ENCODE measurements at places on chromosomes 2 and 18.

- DNase-seq, result no peak
Measured at GRCh38 chr2:172735582-172736423, at the start of gene RAPGEF4. Gene RAPGEF4, plus strand, starts transcription at chr2:172735845. Its CDS starts 139 bp downstream, at chr2:172735984.

DNA sequence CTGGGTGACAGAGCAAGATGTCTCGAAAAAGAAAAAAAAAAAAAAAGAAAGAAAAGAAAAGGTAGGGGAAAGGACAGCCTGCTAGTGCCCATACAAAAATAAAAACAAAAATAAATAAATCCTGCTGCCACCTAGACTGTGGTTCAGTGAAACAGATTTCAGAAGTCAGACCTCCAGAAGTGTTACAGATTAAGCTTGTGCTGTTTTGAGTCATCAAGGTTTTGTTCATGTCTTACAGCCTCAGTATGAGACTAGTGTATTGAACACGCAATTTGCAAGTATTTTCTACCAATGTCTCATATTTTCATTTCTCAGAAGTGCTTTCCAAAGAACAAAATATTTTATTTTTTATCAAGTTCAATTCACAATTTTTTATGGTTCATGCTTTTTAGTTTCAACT is 720.4 kb upstream of the GYPC start:
- DNase-seq, result no peak

DNA sequence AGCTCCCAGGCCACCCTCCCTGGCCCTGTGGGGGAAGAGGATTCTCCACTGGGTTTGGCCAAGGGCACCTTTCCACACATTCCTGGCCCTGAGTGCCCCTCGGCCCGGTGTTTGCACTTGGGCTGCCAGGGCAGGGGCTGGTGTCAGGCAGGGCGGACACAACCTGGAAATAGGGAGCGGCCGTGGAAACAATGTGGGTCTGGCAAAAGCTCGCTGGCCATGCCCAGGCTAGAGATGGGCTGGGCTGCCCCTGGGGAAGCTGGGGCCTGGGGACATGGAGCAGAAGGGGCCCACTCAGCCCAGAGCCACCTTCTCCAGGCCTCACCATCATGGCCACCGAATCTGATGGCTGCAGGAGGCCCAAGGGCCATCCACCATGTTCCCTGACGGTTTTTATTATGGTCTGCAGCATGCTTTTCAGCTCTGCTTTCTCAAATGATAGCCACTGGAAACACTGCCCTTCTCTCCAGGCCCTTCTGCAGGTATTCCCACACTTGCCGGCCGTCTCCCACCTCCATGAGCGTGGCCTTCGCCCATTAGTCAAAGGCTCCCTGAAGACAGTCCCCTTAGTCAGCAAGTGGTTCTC is 275.1 kb downstream of the CYP26B1 start:
- DNase-seq, result no peak

- DNase-seq, result no peak
Measured at GRCh38 chr2:227643990-227644551, 22.5 kb upstream of the SCYGR5 start.

GRCh38 chr18:45820106-45820745 is 5.2 kb upstream of the SIGLEC15 start:
- no peak for DNase-seq

DNA sequence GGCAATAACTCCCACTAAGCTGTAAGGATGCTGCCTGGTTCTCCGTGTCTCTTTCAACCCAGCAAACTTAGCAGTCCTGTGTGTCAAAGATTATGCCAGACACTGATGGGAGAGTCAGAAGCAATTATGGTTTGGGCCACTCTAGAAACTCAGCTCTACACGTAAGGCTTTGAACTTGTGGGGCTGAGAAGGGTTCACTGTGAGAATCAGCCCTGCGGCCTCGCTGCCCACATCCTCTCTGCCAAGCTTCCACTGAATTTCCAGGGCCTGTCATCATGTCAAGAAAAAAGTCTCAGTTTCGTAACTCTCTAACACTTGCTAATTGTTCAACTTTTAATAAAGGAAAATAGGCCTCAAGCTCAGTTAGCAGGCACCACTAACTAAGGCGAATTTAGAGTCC is 308.8 kb upstream of the LYPD1 start:
- no peak for DNase-seq

DNA sequence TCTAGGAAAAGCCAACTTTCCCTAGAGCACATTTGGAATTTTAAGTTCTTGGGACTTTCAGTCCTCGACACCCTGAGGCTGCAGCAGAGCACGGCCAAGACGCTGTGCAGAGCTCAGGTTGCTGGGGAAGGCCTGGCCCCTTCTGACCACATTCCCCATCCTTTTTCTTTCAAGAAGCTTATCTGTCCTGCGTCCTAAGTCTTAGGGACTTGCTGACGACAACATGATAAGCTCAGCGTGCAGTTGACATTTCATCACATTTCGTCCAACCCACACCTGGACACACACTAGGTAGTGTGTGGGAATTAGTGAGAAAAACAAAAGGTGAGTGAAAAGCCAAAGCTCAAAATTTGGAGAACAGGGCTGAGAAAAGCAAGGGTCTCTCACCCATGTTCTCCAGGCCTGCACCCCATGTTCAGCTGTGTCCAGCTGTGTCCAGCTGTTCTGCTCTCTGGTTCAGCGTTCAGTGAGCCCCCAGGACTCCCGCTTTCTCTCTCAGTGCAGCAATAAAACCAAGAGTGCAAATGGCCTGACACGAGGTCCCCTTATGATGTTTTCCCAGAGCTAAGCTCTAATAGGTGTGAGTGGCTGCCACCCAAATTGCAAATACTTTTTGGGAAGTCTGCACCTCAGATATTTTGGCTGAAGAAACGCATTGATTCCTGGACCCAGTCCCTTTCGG is 101.9 kb downstream of the RGPD3 start:
- DNase-seq, result no peak

DNA sequence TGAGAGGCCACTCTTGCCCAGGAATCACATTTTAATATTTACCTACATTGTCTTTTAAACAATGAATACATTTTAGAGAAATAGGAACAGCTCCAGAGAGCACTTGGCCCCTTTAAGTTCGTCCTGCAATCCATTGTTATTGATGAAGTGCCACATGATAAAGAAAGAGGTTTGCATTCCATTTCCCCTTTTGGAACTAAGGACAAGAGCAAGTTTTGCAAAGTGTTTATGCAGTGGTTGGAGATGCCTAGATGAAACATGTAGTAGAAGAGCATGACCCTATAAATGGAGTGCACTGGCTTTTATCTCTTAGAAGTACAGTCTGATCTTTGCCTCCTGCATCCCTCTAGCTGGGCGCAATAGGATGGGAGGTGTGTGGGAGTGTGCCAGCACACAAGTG is 118.7 kb upstream of the CNTNAP5 start:
- DNase-seq, result no peak

- no peak for DNase-seq
Measured at GRCh38 chr2:77161009-77161408, 361.2 kb downstream of the LRRTM4 start.

GRCh38 chr2:12397854-12398253 is 318.9 kb upstream of the TRIB2 start:
- DNase-seq, result no peak

- DNase-seq, result no peak
Measured at GRCh38 chr2:220913384-220913783, 658.7 kb downstream of the EPHA4 start.

DNA sequence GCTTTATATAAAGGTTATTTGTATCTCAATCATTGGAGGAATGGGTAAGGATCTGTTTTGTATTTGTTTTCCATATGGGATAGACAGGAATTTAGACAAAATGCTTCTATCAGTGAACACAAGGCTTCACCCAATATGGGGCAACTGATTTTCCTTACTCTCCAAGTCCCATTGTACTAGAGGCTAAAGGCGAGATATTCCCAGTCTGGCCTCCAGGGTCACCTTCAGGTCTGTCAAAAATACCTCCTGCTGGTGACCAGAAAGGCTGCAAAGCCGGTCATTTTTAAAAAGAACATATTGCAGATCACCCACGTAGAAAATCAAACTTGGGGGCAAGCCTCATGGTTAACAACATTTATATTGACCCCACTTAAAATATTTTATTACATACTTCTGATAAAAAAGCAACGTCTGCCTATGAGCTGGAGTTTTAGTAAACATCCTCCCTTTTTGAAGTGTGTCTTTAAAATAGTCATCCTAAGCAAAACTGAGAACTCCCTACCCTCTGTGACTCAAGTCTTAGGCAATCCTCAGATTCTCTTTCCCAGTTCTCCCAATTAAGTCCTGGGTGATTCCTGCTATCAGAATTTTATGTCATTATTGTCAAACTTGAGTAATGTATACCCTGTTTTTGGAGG is 276.6 kb downstream of the MREG start:
- DNase-seq, result no peak

- DNase-seq, result no peak
Measured at GRCh38 chr18:62732617-62733016, 17.3 kb downstream of the PHLPP1 start.

DNA sequence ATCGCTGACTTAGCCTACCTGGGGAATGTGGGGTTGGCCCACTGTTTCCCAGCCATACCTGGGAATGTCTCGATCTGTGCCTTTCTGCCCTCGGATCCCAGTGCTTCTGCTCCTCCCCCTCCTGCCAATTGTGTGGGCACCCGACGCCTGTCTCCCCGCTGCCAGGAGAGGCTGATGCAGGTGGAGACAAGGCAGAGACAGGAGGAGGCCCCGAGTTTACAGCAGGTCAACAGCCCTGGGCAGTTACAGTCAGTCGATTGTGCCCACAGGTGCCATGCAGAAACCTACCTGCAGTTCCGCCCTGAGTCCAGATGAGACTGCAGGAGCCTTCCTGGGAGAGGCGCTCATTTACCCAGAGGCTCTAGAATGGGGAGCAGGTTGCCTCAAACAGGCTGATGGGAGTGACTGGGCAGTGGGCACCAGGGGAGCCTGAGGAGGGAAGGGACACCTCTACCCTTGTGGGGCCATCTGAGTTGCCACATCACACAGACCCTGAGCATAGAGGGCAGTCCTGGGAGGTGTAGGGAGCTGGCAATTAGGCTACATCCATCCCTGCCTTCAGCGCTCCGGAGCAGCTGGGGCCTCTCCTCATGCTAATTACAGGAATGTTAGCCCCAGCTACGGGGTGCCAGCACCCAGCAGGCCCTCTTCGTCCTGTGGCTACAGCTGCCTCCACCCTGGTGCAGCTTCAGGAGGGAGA is 300.1 kb downstream of the NDUFA10 start:
- DNase-seq, result no peak

- DNase-seq, result peak; percentile 40
Measured at GRCh38 chr2:88307817-88308216, 137.7 kb downstream of the THNSL2 start.

- no peak for DNase-seq
Measured at GRCh38 chr2:112195950-112196349, 57.8 kb downstream of the FBLN7 start.

- no peak for DNase-seq
Measured at GRCh38 chr2:219299372-219299760, 9.8 kb downstream of the PTPRN start.

- no peak for DNase-seq
Measured at GRCh38 chr2:129619471-129619870, 360.0 kb upstream of the RAB6C start.

GRCh38 chr2:230008708-230009066 is 60.0 kb downstream of the SLC16A14 start:
- DNase-seq, result no peak

DNA sequence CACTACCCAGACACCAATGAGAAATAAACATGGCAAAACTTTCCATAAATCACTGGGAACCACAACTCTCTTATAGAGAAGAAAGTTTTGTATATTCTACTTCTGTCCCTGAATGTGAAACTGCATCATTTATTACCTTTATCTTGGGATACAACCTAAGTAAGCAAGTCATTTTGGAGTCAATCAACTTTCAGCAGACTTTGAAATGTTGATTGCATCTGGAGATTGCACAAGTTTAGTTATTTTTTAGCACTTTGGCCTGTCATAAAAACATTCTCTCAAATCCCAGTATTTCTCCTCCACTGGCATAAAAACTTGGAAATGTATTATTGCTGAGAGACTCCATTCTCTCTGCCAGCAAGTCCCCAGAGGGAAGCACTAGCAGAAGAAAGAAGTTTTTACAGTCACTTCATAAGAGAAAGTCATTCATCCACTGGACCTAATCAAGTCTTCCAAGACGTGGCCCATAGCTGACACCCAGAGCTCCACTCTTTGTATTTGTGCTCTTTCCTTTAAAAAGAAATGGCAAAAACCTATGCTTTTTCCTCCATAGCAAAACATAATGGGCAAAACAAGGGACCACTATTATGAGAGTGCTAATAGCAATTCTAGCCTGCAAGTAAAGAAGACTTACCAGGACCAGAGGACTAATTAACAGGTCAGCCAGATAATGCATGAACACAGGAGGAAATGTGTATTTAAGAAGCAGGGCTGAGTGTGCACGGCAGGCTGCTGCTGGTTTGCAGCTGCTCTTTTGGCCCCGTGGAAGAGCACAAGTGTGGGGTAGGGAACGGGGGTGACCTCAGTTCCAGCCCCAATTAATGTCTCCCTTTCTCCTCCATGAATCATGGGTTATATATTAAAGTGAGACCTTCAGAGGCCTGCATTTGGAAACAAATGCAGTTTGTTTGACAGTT is 171.5 kb downstream of the INO80D start:
- no peak for DNase-seq

DNA sequence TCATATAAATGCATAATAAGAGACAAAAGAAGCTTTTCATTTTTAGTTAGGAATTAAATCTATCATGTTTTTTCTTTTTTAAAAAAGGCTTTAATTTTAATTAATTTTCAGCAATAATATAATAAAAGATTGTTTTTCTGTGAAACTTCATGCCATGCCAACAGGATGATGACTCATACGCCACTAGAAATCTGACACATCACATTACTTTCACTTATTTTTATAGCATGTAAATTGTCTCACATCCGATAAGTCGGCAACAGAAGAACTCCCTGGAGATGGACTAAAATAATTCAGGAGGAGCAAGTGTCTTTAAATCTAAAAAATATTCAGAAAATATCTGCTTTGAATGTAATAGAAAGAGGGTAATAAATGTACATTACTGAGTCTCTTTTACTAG is 1024.2 kb upstream of the ACVR2A start:
- DNase-seq, result no peak

- no peak for DNase-seq
Measured at GRCh38 chr2:70115646-70116442, 28.6 kb downstream of the PCBP1 start.

- DNase-seq, result no peak
Measured at GRCh38 chr2:238821391-238821790, 26.5 kb upstream of the TWIST2 start.

GRCh38 chr2:170143045-170143717 is 34.8 kb upstream of the MYO3B start:
- DNase-seq, result no peak

DNA sequence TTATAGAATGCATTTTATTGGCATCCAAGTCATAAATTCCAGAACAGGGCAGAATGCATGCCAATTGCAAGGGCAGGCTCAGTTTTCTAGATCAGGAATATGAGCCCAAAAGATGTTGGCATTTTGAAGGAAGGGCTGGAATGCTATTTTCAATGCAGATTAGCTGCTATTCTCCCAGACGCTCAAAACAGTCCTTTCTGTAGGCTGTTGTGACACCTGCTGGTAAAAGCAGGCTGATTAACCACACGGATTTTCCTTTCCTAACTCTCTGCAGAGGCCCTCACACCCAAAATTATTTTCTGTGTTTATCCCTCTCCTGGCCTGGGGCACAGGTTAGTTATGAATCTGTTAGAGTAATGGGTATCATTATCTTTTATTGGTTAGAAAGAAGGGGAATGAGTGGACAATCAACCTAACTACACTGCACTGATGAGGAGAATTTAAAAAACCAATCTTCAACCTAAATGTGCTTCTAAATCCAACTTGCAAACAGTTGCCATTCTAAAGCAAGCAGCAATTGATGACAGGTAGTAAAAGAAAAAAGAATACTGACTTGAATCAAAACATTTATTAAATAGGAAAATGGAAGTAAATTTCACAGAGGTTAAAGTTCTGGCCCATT is 94.0 kb downstream of the PLA2R1 start:
- peak; percentile 78 for DNase-seq

Data from Kasumi-1 (cell line).